AG08396 (cell line): ENCODE measurements at places on chromosomes 7 and 10.

GRCh38 chr10:96334616-96335526, 23.9 kb downstream of the OPALIN start:
- peak; percentile 52 for DNase-seq

DNA sequence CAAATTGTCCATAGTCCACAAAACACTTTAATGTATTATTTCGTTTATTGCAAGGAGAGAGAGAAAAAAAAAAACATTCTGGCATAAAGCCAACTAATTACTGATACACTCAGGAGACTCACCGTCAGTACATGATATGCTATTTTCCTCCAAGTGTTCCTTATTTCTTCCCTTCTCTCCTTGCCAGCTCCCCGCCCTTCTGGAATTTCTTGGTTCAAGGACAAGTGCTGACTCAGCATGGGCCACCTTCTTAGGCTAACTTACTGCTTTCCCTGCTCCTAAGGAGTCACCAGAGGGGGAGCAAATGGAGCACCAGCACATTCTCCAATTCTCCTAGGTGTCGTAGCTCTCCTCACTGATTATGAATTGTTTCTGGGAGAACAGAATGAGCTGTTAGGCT, 133.8 kb upstream of the HDAC9 start:
- DNase-seq, result no peak

GRCh38 chr10:120583424-120584108, 126.5 kb downstream of the PLPP4 start:
- DNase-seq, result no peak

DNA sequence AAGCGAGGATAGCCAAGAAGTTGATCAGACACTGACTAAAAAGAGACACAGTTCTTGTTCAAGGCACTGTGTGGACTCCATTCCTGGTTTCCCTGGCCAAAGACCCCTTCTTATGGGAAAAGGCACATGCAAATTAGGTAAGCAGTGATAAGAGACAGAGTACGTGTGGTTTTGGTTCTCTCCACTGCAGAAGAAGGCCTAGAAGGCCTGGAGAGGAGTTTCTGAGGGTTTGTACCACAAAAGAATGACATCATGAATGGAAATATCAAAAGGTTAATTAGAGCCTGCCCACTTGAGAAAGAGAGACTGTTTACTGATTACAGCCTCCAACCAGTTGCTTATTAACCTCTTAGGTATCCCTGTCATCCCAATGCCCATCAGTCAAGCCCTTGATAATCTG, 137.5 kb downstream of the ZNF365 start:
- no peak for DNase-seq

DNA sequence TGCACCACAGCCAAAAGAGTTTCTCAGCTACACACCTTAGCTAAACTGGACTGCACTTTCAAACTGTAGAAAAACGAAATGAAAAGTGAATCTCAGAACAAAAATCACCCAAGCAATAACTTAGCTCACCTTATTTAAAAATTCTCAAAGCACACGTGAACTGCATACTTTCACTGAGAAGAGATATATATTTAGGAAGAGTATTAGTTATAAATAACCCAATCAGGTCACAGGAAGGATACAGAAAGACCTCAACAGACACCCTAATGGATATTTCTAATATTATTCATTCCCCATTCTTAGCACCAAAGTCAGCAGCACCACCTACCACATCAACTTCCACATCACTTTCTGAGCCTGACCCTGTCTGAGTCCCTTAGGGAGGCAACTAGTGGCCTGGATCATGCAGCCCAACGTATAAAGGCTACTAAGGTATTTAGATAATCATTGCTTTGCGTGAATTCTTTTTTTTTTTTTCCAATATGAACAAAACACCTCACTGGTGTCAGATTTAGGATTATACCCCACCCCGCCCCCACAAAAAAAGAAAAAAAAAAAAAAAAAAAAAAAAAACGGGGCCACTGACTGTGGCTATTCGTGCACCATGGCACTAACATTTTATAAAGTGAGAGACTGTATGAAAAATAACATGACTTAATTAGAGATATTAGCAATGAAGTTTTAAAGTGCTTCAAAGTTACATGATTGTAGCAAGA, 2.6 kb downstream of the ABI1 start:
- no peak for DNase-seq
